ENCODE measurements at places on chromosomes 13 and 19.
A peak's percentile ranks its signal among the peaks of the same experiment; 100 is the strongest.

- DNase-seq: no peak
These were observed 13.3 kb upstream of the LEUTX start for GRCh38 chr19:39765091-39766076.

DNA sequence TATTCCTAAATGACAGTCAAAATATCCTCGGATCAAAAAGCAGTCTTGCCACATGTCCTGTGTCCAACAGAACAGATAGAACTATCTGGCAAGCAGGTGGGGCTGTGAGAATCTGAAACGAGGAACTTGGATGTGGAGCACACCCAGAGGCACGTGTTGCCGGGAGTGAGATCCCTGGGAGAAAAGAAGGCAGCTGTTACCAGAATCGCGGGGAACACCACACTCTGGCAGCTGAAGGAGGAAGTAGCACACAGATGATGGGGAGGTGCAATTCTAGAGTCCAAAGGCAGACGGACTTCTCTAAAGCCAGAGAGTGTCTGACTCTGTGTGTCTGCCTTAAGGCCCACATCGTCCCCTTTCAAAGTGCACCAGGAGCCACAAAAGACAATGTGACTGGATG is 22.3 kb downstream of the SLC7A1 start:
- DNase-seq: no peak

DNA sequence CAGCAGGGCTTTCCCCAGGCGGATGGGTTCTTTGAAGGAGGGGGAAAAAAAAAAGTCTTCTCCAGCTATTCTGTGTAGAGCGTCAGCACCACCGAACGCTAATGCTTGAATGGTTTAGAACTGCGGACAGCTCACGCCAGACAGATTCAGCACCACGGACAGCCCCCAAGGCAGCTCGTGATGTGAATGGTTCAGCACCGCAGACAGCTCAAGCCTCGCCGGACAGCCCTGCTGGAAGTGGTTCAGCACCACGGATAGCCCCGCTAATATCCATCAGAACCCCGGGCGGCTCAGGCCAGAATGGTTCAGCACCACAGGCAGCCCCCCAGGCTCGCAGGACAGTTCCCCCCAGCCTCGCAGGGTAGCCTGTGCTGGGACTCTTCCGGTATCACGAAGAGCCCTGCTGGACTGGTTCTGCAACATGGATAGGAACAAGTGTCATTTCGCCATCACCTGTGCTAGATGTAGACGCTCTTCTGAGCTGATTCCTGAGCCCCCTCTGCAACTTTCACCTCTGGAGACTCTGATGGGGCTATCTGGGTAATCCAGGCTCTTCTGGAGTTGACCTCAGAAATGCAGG is 4.9 kb upstream of the SMIM17 start:
- peak; percentile 7 for DNase-seq

- DNase-seq: peak; percentile 15
These were observed 50.4 kb downstream of the MYO9B start for GRCh38 chr19:17125728-17126677.

GRCh38 chr19:35528218-35529038 is at the start of gene SBSN:
SBSN (minus strand) TSS chr19:35528311; CDS start chr19:35528281, 30 bp downstream.
- no peak for DNase-seq

- DNase-seq: no peak
These were observed 16.9 kb upstream of the AP1M2 start for GRCh38 chr19:10603873-10604459.

DNA sequence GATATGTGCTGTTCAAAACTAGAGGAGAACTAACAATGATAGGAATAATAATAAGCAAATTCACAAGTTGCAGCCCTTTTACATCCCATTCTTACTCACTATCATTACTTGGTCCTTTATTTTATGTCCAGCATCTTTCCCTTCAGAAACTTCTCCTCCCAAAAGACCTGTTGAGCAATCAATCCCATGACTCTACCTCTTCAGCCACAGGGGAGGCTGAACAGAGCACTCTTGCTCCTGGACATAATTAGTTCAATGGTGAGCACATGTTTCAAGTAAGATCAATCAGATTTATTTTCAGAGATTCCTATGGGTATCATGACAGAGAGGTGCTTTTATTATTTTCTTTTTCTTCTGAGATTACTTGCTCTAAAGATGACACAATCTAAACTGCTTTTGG is 260.0 kb downstream of the COG6 start:
- DNase-seq: no peak

DNA sequence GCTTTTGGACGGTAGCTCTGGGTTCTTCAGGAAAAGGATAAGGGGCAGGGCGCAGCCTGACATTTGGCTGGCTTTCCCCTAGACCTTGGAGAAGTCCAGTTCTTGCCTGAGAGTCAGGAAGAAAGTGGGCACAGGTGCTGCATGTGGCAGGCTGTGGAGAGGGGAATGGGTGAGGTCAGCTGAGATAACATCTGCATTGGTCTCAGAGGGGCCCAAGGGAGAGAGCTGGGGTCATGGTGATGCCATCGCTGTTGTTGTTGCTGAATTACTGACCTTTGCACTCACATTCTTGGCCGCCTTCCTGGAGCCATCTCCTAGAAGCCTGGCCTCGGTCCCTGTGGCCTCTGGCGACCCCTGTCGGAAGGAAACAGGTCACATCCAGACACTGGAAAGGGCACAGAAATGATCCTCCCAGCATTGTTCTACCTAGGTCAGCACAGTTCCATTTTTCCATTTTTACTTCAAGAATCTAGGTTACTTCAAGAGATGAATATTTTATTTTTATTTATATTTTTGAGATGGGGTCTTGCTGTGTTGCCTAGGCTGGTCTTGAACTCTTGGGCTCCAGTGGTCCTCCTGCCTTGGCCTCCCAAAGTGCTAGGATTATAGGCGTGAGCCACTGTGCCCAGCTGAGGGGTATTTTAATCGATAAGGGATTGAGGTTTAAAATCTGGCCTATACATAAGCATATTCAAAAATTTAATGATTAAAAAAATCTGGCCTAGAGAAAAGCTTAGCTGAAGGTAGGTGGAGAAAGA is 6.5 kb upstream of the LIPE start:
- DNase-seq: peak; percentile 55

GRCh38 chr19:48925240-48925843 is 8.2 kb upstream of the DHDH start:
- no peak for DNase-seq

GRCh38 chr19:42606660-42607351 is 12.1 kb upstream of the CEACAM8 start:
- DNase-seq: peak; percentile 42

DNA sequence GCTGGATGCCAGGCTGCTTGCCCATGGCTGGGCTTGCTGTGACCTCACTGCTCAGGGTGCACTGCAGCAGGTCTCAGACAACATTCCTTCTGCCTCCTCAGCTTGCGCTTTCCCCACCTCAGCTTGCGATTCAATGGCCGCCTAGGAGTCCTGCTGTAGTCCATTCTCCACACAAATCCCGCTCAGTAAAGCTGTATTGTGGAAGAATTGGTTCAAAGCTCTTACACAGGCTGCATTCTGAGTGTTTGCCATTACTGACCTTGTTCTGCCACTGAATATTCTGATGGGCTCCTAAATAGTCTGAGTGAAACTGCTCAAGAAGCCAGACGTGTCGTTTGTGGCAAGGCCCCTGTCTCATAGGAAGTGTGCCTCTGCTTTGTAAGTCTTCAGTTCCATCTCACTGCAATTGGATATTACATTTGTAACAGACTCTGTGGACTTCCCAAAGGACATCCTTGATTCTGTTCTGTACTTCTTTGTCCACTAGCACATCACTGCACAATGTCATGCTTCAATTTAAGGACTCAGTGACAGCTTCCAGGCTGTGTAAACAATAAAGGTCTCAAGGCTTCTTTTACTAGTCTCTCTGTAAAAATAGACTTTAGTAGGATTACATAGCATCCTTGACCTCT is 49.8 kb downstream of the KATNAL1 start:
- no peak for DNase-seq

DNA sequence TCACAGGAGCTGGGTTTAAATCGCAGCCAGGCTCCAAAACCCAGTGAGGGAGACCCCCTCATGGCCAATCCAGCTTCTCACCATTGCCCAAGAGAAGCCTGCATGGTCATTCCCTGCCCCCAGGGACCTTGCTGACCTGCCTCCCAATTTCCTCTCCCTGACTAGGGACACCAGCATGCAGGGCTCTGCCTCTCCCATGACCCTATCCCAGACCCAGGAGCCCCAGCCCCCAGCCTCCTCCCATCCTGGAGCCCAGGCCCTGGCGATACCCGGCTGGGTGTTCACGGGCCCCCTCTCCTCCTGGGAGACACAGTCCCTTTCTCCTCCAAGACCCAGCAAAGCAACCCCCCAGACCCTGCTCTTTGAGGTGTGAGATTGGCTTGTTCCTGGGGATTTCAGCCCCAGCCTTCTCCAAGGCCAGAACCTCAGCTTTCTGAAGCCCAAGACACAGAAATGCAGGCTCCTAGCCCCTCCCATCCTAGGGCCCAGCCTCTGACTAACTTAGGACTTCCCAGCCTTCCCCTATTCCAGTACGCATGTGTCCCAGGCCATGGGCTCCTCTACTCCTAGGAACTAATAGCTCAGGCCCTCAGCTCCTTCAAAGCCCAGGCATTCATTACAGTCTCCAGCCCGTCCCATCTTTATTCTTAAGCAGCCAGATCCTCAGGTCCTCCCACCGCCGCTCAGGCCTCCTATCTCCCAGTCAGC is 1.1 kb downstream of the GYS1 start:
- no peak for DNase-seq

DNA sequence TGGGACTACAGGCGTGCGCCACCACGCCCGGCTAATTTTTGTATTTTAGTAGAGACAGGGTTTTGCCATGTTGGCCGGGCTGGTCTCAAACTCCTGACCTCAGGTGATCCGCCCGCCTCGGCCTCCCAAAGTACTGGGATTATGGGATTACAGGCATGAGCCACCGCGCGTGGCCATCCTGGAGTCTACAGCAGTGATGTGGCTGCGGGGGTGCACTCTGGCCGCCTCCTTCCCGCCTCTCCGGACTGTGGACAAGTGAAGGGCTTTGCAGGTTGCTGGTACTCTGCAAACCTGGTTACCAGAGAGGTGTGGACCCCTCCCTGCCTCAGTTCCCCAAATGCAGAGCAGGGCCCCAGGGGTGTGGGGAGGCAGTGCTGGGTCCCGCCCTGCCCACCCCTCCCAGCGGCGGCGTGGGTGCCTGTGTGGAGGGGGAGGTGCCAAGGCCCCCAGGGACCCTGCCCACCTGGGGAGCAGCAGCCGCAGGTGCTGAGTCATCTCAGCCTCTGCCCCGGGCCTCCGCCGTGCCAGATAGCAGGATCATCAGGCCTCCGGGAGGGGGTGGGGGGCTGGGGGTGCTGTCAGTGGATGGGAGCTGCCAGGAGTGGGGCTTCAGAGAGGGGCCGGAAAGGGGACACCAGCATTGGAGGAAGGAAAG is 23.1 kb downstream of the ARID3A start:
- DNase-seq: no peak

- no peak for DNase-seq
These were observed 14.5 kb upstream of the ZNF793 start for GRCh38 chr19:37492213-37492612.

DNA sequence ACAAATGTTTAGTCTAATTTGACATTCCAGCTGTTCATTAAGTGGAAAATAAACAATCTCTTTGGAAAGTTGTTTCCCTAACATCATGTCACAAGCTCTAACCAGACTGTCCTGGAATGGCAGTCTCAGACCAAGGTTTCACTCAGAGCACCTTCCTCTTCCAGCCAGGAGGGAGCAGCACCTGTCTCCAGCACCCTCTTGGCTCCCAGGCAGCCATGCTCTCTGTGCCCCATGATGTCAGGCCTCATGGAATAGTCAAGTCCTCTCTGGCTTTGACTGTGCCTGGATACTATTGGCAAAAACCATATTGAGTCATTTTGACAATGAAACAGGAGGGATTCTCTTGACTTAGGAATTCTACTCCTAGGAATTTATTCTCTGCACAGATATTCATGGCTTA is 171.4 kb downstream of the OXGR1 start:
- DNase-seq: no peak

GRCh38 chr19:6278740-6279619 is 795 bp downstream of the MLLT1 start:
- no peak for DNase-seq

- no peak for DNase-seq
These were observed 485.8 kb downstream of the ZNF536 start for GRCh38 chr19:30857966-30858490.

DNA sequence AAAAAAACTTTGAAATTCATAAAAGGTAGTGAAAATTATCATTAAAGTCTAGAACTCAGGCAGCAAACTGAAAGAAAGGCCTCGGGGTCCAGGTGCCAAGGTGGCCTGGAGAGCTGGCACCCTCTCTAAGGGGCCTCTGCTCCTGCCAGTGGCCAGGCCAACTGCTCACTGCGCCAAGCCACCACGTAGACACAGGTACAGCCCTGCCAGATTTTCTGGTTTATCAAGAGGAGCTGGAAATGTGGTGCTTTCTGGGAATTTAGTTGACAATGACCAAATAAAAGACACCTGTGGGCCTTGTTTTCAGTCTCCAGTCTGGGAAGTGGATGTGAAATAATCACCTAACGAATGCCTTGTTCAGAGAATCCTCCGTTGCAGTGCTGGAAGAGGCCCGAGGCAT is 22.8 kb downstream of the ZNF574 start:
- no peak for DNase-seq

DNA sequence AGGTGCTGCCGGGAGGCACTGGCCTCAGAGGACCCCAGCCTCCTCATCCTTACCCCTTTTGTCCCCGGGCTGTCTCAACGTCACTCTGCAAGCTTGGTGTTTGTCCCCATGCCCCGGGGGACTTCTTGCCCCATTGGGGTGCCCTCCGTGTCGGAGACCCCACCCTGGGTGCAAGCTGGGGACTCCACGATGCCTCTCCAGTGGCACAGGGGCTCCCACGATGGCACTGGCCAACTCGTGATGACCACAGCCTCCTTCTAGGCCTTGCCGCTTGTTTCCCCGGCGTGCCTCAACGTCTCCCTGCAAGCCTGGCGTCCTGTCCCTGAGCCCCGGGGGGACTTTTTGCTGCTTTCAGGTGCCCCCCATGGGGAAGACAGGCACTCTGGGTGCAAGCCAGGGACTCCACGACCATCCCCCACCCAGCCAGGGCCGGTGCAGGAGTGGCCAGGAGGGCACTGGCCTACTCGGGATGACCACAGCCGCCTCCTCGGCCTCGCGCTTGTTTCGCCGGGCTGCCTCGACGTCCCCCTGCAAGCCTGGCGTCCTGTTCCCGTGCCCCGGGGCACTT is 237.0 kb downstream of the TUBA3C start:
- no peak for DNase-seq

- DNase-seq: no peak
These were observed 122.9 kb upstream of the SPRY2 start for GRCh38 chr13:80463673-80464352.

DNA sequence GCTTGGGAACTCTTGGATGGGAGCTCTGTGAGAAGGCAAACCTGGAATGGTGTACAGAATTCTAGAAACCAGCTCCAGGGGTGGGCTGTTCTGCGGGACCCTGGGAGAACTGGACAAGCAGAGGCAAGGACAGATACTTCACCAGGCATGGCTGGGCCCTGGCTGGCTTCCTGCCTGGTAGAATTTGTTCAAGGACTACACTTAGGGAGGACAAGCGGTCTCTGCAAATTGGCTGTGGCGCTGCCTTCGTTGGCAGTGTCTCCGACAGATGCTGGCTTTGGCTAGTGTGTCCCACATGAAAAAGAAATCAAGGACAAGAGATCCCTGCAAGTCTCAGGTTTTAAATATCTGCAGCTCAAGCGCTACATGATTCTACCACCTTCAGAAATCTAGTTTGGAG is 12.4 kb downstream of the CEBPG start:
- DNase-seq: no peak

Data from stimulated activated CD4-positive, alpha-beta T cell treated with anti-CD3 and anti-CD28 coated beads, TNF-alpha, amount 100 ng/mL, for 48 hours (primary cell).